ENCODE measurements at places on chromosomes 1 and 21.

GRCh38 chr1:107740579-107740978, 224.4 kb downstream of the VAV3 start:
- no peak for DNase-seq

GRCh38 chr1:77594366-77595112, 87.9 kb downstream of the ZZZ3 start:
- DNase-seq, result no peak

- DNase-seq, result no peak
These were observed 71.8 kb downstream of the ODF2L start for GRCh38 chr1:86324130-86324822.

- DNase-seq, result no peak
These were observed 33.8 kb upstream of the SLC45A1 start for GRCh38 chr1:8284127-8284526.

- no peak for DNase-seq
These were observed 551 bp downstream of the ZRANB2 start for GRCh38 chr1:71080230-71080738.

DNA sequence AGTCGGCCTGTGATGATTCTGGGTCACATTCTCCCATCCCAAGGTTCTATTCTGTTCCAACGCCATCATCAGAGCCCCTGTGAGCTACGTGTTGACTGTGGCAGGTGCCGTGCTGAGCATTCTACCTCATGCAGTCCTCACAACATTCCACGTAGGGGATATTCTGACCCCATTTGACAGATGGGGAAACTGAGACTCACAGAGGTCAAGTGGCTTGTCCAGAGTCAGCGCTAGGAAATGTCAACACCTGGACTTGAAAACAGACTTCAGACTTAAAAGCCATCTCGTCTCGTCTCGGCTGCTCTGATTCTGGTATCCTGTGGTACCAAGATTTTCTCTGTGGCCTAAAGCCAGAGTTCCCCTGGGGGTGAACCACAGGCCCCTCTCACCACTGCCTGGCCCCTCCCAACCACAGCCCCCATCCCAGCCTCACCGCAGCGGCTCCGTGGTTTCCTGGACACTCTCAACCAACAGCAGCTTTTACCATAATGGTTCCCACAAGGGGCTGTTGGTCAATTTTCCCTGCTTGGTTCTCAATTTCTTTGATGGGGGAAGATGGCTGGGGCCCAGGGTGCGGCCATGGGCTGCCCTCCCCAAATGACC, 39.6 kb downstream of the SDC3 start:
- DNase-seq, result no peak

DNA sequence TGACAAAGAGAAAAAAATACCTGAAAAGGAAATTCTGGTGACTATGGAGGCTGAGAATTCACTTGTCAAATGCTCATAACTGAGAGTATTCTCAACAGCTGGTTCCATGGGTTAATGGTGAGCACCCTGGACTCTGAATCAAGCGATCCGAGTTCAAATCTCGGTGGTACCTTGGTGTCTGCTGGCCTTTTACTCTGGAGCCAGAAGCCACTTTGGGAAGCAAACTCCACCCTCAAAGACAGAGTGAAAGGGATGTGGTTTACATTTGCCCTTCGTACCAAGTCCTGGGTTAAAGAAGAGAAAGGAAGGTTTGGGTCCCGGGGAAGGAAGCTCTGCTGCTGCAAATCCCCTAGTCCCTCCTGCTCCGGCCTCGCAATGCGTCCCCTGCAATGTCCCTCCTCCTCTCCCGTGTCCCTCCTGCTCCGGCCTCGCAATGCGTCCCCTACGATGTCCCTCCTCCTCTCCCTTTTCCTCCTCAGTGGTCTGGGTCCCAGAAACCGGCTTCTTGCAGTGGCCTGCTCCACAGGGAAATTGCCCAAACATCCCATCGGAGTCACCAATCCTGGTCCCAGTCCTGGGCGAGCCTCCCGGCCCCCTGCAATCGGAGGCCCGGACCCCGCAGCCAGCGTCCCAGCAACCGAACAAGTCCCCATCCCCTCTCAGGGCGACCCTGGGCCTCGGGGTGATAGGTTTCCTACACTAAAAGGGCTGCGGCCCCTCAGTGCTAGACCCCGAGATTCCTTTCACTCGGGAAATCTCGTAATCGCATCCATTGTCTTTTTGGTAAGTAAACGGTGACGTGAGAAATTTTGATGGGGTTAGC, 129.4 kb downstream of the PPIAL4G start:
- peak; percentile 4 for DNase-seq

DNA sequence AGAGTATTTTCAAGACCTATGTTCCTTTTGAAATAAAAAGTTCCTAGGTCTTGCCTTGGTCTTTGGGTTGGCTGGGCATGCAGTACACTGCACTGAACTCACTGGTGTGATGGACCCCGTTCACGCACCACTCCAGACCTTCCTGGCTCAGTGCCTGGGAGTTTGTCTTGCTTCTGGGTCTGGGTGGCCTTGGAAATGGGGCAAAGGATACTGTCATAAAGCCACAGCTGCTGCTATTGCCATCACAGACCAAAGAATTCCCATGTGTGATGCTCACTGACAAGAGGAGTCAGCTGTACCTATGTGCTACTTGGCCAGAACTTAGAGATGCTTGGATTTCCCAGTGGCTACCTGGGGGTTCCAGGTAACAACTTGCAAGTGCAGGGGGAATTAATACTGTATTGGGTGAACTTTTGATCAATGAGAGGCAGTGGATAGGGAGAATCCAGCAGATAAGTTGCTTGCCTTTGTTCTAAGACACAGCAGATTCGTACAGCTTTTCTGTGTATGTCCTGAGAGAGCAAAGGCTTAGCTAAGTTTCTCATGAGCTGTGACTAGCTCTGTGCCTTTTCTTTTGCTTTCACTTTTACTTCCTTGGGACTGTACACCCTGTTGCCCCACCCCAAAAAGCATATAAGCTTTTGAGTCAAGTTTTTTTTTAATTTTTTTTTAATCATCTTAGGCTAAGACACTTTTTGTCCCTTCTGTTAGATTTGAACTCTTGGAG, 115.3 kb downstream of the RUNX1 start:
- DNase-seq, result no peak

DNA sequence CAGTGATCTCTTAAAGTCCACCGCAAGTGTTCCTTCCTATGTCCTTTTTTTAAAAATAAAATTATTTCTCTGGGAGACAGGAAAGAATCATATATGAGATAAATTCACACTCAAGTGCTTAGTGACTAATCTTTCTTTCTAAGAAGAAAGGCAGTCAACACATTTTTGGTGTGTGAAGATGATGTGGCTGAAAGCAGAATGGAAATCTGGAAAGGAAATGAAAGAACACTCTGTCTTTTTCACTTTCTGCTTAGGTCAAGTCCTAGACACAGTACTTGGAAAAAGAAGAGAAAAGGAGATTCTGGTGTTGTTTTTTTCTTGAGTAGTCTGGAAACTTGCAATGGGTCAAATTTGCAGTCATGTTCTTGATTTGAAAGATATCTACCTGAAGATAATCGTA, 45.5 kb upstream of the PRRX1 start:
- DNase-seq, result no peak

- DNase-seq, result no peak
These were observed 28.9 kb downstream of the MATN1 start for GRCh38 chr1:30694280-30695175.

GRCh38 chr1:65255035-65255655, 54.2 kb upstream of the DNAJC6 start:
- no peak for DNase-seq

DNA sequence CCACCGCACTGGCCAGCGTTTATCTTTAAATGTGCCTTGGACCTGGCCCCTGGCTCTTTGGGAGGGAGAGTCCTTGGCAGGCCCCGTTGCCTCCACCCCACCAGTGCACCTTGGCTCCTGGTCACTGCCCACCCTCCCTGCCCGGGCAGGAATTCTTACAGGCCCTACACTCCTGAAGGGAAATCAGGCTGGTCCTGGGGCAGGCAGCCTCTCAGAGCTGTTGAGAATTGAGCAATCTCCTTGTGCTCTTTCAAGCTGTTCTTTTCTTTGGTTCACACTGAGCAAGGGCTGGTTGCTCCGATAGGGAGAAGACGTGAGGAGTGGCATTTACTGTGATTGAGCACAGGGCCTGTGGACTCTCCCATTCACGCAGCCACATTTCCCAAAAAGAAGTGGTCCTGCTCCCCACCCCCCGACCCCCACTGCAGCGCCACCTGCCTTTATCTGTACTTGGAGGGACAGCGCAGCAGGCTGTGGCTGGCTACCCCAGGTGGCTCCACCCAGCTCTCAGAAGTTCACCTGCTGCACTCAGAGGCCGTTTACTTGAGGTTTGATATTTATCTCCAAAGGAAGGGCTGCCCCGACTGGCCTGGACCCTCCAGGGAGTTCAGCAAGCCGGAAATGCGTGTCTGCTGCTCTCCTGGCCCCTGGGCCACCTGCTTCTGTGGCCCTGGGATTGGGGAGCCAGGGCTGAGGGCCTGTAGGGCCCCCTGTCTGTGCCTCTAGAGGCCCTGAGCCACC, 47.8 kb downstream of the SKI start:
- DNase-seq, result no peak

GRCh38 chr1:176515310-176515709, 52.3 kb downstream of the PAPPA2 start:
- DNase-seq, result peak; percentile 1

- DNase-seq, result no peak
These were observed 78.7 kb upstream of the KCNJ15 start for GRCh38 chr21:38177919-38178652.

DNA sequence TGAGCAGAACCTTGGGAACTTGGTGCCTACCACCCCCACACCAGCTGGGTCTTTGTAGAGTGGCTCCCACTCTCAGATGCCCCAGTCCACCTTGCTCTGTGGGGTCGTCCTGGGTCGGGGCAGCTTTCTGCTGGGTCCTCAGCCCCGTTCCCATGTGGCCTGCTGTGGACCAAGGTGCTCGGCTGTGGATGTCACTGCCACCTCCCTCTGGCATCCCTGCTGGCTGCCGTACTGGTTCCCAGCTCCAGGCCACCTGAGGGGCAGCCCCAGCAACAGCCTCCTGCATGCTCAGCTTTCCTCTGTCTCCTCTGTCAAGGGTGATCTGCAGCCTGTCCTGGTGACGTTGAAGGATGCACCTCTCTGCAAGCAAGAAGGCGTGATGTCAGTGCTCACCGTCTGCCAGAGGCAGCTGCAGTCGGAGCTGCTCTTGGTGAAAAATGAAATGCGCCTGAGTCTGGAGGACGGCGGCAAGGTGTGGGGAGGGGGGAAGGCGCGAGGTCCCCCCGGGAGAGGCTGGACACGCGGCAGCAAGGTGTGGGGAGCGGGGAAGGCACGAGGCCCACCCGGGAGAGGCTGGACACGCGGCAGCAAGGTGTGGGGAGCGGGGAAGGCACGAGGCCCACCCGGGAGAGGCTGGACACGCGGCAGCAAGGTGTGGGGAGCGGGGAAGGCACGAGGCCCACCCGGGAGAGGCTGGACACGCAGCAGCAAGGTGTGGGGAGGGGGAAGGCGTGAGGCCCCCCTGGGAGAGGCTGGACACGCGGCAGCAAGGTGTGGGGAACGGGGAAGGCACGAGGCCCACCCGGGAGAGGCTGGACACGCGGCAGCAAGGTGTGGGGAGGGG, 45.9 kb upstream of the DIP2A start:
- DNase-seq, result no peak

DNA sequence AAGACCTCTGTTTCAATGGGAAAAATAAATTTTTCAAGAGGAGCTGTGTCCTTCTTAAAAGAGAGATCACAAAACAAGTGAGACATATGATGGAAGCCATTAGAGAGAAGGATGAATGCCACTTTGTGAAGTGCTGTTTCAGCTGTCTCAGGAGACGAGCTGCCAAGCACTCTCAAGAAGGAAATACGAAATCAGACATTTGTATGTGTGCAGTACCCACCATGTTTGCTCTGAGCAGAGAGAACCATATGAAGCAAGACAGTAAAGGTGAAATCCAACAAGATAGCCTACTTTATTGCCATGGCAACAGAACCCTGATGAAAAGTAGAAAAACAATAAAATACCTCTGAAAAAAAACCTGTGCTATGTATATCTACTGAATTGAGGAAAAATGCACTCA, 168.1 kb downstream of the AMY1C start:
- DNase-seq, result no peak

GRCh38 chr1:31584869-31585735, 8.8 kb downstream of the TINAGL1 start:
- no peak for DNase-seq

DNA sequence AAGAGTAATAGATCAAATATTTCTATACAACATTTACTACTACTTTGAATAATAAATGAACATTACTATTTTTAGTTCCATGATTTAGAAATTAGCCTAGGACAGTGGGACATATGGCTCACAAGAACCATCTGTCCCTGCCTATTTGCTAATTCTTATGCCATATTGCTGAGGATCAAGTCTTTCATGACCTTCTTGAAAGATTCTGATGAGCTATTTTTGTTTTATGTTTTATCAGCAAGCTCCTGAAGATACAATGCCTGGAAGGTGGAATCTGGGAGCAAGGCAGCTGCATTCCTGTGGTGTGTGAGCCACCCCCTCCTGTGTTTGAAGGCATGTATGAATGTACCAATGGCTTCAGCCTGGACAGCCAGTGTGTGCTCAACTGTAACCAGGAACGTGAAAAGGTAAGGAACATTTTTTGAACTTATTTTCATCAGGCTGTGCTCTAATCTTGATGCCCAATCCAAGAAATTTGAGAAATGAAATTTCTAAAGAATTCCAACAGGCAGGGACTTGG, 326.7 kb downstream of the PAPPA2 start:
- no peak for DNase-seq

DNA sequence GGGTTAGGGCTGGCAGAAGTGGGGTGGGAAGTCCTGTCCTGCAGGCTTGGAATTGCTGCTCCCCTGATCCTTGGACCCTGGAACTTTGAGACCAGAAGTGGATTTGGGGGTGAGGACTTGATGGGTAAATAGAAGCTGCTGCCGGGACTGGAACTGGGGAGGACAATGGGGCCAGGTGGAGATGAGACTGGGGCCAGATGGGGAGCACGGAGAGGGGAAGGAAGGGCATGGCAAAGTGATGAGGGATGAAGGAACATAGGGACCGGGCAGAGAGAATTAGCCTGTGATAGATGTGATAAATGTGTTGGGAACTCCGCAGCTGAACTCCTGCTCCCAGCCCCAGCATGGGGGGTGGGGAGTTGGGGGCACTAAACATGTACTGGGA, 637 bp downstream of the NHLH1 start:
- no peak for DNase-seq

DNA sequence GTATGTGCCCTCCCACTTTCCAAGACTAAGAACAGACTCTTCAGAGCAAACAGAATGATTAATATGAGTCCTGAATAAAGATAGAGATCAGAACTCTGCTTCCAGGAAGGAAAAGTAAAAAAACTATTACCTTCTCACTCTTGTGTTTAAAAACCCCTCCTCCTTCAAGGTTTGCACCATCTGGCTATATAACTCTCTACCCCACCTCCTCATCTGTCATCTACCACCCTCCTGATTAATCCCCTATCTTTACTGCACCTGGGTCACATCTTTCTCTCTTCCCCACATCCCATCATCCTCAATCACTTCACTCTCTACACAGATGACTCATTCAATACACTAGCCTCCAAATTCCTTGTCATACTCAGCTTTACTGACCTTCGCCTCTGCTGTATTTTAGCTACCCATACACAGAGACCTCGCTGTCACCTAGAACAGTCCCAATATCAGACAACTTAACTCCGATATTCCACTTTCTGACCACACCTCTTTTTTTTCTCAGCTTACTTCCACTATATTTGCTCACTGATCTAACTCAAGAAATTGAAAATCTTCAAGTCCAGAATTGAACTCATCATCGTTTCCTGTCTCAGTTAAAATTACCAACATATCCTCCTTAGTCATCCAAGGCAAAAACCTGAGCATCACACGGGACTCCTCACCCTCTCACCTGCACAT, 3.7 kb downstream of the SCMH1 start:
- no peak for DNase-seq

All from GM04504 (cell line).